ENCODE measurements at places on chromosomes 1 and 21.

DNA sequence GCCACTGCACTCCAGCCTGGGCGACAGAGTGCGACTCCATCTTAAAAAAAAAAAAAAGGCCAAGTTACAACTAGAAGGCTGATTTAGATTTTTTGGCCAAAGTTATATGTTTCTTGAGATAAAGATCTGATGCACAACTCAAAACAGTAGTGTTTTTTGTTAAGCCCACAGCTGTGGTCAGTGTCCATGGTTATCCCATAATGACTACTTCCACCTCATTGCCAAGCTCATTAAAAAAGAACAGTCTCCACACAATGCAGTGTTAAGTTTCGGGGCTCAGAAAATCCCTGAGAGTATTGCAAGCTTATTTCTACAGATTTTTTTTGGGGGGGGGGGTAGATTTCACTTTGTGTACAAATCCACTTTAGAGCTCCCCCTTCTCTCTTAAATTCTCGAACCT lies 120.5 kb downstream of the RUNX1 start:
- no peak for DNase-seq

GRCh38 chr1:78040484-78041089 lies 5.2 kb upstream of the GIPC2 start:
- DNase-seq = no peak

- DNase-seq = no peak
Measured at GRCh38 chr1:34750610-34751009, 4.2 kb upstream of the GJB5 start.

GRCh38 chr1:152543820-152544219 lies 22.8 kb downstream of the LCE3E start:
- DNase-seq = no peak

DNA sequence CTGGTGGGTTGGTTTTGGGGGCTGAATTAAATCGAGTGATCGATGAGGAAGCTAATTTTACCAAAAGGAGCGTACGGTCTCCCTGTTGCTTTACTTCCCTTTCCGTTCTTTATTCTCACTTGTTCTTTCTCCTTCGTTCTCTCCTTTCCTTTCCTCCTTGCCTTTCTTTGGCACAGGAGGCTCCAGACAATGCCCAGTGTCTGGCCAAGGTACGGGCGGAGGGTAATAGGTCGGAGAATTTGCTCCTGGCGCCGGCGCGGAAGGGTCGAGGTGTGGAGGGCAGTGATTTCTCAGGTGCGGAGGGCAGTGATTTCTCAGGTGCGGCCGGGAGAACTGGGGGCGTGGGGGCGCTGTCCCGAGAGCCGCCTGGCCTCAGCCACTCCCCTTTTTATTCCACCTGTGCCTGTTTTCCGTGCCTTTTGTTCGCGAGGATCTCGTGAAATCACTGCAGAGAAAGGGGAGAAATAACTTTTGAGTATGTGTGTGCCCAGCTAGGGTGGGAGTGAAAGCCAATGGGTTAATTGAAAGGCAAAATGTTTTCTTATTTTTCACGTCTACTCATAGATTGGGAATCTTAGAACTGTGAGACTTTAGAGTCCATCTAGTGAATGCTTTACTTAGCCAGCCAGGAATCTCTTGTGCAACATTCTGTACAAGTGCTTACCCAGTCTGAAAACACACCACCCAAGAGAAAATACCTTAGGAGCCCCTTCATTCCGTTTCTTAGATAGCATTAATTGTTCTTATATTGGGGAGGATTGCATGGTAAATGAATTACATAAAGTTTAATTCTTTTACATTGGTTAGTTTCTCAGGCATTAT lies 1.3 kb downstream of the FNBP1L start:
- no peak for DNase-seq

GRCh38 chr1:199612976-199613774 lies 414.3 kb upstream of the NR5A2 start:
- DNase-seq = no peak

DNA sequence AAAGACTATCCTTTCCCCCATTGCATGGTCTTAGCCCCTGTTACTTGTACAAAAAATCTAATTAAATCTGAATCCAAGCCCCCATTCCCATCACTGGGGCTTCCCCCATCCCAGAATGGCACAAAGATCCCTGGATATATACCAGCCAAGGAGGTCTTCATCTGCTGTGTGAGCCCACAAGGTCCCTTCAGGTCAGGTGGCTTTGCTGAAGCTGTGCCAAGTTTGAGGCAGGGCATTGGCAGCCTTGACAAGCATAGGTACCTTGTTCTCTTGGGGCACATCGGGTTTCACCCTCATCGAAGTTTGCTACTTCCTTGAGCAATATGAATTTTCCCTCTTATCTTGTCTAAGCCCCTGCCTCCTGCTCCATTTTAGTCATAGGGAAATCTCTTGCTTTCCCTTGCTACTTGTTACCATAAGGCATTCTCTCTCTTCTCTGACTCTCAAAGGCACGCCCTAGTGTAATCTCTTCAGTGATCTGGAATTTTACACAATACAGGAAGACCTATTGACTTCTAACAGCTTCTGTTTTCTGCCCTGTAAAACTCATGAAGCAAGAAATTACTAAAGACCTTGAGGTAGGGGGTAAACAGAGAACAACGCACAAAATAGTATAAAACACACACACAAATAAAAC lies 71.4 kb upstream of the COG2 start:
- no peak for DNase-seq

- no peak for DNase-seq
Measured at GRCh38 chr21:45542242-45542666, at the start of gene SLC19A1. Gene SLC19A1, minus strand, starts transcription at chr21:45542440. Its CDS starts 4,481 bp downstream, at chr21:45537959.

GRCh38 chr1:245428681-245429080 lies 273.9 kb downstream of the KIF26B start:
- DNase-seq = no peak

DNA sequence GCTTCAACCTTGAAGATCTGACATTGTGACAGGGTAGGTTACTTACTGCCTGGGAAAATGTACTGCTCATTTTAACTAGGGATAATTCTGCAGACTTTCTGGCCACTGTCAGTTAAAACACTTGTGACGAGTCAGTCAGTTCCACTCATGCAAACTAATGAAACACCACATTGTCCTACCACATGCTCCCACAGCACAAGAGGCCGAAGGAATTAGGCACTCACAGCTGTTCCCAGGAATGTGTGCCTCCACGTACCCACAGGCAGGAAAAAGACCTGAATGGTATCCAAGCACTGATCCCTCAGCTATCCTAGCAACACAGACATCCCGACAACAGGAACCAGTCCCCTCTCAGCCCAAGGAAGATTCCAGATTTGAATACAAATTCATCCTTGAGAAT lies 12.3 kb downstream of the BCAR3 start:
- no peak for DNase-seq

DNA sequence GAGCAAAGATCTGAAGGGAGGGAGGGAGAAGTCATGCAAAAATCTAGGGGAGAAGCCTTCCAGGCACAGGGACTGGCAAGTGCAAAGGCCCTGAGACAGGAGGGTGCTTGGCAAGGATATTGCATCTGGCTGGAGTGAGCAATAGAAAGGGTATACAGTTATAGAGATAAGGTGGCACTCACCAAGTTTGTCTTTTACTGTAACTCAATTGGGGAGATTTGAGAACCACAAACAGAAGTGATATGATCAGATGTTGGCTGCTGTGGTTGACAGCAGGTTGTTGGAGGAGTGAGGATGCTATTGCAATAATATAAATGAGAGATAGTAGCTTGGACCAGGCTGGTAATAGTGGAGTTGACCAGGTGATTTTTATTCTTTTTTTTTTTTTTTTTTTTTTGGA lies 25.6 kb downstream of the MCOLN3 start:
- DNase-seq = no peak

- DNase-seq = no peak
Measured at GRCh38 chr1:156149374-156150332, 3.7 kb upstream of the SEMA4A start.

DNA sequence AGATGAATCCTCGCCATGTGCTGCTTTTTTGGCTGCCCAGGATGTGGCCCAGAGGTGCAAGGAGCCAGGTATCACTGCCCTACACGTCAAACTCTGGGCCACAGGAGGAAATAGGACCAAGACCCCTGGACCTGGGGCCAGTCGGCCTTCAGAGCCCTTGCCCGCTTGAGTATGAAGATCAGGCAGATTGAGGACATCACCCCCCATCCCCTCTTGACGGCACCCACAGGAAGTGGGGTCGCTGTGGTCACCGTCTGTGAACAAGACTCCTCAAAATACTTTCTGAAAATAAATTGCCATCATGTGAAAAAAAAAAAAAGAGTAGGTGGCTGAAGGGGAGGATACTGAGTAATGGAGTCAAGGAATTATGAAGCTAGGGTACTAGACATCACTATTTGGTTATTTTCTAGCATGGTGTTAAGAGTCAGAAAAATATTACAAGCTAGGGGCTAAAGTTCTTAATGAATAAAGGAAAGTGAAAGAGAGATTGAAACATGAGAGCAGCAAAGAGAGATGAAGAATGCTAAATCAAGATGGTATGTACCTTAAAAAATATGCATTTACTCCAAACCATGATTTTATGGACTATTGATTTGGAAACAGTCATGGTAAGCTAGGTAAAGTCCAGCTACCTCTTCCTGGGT lies 84.9 kb downstream of the CLEC20A start:
- DNase-seq = no peak

DNA sequence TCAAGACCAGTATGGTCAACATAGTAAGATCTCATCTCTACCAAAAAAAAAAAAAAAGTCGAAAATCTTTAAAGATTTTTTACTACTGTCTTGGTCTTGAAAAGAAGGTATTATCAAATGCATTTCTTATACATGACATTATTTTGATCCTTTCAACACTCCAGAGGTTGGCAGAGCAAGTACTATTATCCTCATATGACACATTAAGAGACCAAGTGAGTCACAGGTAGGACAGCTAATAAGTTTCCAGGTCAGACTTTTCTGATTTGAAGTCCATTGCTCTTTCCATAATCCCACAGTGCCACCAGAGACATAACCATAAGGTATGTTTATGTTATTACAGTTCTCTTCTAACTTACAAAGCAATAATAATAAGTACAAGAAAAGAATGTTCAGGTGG lies 15.2 kb downstream of the DBT start:
- no peak for DNase-seq

DNA sequence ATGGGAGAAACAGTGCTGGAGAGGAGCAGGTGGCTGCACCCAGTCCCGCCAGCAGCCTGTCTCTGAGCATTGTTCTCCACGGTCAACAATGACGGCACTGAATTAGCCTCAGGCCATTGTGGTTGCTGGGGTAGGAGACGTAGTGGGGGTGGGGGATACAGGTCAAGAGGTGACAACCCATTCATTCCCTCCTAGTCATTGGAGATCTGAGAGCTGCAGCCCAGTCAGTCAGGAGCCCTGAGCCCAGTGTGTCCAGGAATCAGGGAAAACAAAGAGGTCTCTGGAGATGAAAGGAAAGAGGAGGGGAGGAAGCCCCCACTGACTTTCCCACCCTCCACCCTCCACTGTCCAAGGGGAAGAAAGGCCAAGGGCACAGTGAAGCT lies 15.3 kb downstream of the SMIM12 start:
- no peak for DNase-seq

DNA sequence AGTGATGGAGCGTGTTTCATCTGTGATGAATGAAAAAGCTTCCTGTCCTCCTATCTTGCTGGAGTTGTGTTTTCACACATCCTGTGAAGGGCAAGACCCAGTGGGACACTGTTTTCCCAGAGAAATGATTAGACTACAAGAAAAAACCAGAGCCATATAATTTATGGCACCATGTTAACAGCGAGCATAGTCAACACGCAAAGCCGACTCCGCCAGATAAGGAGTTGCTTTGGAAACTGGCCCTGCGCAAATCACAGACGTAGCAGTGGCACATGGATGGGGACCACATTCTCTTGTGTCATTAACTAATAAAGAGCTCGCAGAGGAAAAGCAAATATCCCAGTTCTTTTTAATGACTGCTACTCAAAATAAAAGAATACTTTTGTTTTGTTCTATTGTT lies 471.2 kb upstream of the RUNX1 start:
- no peak for DNase-seq

DNA sequence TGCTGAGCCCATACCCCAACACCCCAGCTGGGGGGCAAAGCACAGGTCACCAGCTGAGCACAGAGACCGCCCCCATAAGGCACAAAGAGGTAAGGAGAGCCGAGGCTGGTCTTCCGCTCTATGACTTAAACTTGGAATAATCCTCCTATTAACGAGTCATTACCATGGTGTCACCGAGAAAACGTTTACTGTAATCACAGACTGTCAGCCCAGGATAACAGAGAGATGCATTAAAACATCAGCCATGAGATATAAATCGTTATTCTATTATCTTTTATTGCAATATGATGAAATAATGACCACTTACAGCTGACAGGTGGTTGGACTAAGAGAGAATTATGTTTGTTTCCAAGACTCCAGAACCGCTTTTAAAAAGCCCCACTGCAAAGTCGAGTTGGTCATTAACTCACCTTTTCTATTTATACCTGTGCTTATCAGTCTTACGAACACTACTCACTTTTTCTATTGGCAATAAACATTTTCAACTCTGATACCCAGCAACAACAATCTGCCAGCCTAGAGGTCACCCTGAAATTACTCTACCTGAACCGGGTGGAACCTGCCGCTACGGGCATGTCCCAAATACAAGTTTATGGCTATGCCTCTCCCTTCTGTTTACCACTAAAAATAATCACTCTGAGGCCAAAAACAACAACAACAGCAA lies 21.5 kb downstream of the NPHP4 start:
- DNase-seq = no peak

DNA sequence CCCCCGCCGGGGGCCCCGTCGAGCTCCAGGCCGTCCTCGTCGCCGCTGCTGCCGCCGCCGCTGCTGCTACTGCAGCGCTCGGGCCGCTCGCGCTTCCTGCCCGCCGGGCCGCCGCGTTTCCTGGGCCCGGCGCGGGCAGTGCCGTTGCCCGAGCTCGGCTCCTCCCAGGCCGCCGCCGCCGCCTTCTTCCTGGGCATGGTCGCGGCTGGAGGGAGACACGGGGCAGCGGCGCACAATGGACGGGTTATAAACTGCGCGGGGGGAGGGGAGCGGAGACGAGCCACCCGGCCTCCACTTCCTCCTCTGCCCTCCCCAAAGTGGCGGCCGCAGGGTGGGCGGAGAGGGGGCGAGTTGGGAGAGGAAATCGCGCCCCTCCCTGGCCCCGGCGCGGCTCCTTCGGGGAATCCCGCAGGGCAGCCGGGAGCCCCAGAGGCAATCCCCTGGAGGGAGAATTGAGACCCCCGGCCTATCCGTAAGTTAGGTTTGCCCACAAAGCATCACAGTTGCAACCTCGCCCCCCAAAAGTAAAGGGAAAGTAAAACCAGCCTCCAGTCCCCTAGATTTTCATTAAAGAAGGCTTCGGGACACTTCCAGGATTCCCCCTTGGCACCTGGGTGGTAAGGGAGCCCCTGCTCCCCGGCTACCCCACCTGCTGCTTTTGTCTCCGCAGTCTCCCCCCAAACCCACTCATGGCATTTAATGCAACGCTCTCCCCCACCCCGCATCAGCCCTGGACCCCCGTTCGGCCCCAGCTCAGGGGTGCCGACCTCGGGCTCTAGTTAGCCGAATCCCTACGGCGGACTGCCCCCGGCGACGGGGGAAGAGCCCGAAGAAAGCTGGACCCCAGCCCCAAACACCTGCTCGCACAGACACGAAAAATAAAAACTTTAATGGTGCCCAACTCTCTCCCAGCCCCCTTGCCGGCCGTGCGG lies 893 bp downstream of the RCC2 start:
- no peak for DNase-seq

DNA sequence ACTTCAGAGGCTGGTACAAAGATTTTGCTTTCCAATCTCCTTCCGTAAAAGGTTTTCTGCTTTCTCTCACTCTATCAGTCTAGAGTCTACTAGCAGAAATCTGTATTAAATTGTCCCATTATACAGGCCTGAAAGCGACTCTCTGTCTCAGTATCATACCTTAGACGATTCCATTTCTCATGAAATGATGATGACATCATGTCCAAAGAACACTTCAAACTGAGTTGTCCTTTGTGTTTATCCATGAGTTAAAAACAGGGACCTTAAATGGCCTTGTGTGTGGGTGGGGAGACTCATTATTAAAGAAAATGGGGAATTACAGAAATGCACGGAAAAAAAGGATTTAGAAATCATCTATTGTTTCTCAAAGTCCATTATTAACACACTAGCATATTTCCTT lies 21.0 kb upstream of the SLC44A3 start:
- no peak for DNase-seq

Measured in DMS 273 treated with DMSO at 0.1 percent for 48 hours (cell line).